ENCODE measurements at places on chromosomes 1 and 21. TPM values are rescaled to one million over a fixed set of nuclear protein-coding genes. Genes with fewer than 3 reads are reported as not detected.

The GNAT2 gene
- 0.08 TPM for polyA plus RNA-seq

DNA sequence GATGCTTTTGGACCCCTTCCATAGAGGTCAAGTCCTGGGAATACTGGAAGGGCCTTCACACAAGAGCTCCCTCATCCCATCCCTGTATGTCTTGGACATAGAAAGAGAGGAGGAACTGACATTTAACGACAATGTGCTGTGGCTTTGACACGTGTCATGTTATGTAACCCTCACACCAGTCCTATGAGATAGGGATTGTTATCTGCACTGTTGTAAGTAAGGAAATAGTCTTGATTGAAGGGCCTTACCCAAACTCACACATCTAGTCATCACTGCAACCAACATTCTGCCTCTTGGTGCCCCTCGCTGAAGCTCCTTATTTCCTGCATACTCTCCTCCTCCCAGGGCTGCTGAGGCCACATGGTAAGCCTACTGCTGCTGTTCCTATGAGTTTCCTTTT is 63.7 kb upstream of the ANGPTL1 start:
- DNase-seq: no peak
- no peaks in the 10 kb centered on the region for H3K4me1 ChIP-seq
- H3K36me3 ChIP-seq: no peaks in the 10 kb centered on the region
- no peaks in the 10 kb centered on the region for H3K27me3 ChIP-seq
- H3K4me3 ChIP-seq: no peak overlapping the region
- H3K27ac ChIP-seq: no peak overlapping the region

DNA sequence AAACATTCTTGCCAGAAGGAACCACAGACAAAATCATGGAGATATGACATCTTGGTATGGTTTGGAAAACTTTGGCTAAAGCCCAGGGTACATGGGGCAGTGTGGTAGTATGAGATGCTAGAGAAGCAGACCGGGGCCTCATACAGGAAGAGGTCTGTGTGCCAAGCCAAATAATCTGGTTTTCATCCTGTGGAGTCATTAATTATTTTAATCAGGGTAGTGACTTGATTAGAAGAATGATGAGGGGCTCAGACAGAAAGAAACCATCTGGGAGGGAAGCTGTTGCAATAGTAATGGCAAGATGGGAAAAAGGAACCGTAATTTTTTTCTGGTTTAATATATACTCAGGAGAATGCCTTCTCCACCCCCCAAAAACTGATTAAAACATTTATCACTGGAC is 318.0 kb downstream of the BRINP2 start:
- DNase-seq: no peak
- H3K4me1 ChIP-seq: no peaks in the 10 kb centered on the region
- no peaks in the 10 kb centered on the region for H3K36me3 ChIP-seq
- H3K27me3 ChIP-seq: no peaks in the 10 kb centered on the region

The FAM78B gene
- polyA plus RNA-seq: 0.10 TPM

DNA sequence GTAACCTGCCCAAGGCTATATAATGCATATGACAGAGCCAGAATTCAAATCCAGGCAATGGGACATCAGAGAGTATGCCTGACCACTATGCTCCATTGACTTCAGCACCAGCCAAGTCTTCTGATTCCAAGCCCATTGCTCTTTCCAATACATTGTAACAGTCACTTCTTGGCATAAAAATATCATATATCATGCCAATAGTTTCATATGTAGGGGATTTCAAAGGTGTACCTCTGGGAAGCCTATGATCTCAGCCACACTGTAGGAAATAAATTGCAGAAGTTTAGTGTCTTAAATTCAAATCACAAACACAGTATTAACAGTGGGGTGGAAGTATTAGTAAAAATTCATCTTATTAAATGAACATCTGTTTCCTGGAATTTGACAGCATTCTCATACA is 30.0 kb upstream of the ROR1 start:
- H3K4me3 ChIP-seq: no peak overlapping the region
- H3K27ac ChIP-seq: no peak overlapping the region
- H3K4me1 ChIP-seq: peaks cover 25% of the 10 kb centered on the region

The SH2D5 gene
- polyA plus RNA-seq: 0.23 TPM

- H3K27ac ChIP-seq: no peak overlapping the region
- H3K4me3 ChIP-seq: no peak overlapping the region
- H3K27me3 ChIP-seq: no peaks in the 10 kb centered on the region
- peaks cover 2% of the 10 kb centered on the region for H3K36me3 ChIP-seq
- H3K4me1 ChIP-seq: peaks cover 20% of the 10 kb centered on the region
- no peak for DNase-seq
Observed at GRCh38 chr1:89847191-89847729, 26.4 kb downstream of the LRRC8D start.

- no peaks in the 10 kb centered on the region for H3K27me3 ChIP-seq
- no peak overlapping the region for H3K27ac ChIP-seq
- DNase-seq: no peak
Observed at GRCh38 chr21:42586406-42586805, 67.0 kb upstream of the PDE9A start.

DNA sequence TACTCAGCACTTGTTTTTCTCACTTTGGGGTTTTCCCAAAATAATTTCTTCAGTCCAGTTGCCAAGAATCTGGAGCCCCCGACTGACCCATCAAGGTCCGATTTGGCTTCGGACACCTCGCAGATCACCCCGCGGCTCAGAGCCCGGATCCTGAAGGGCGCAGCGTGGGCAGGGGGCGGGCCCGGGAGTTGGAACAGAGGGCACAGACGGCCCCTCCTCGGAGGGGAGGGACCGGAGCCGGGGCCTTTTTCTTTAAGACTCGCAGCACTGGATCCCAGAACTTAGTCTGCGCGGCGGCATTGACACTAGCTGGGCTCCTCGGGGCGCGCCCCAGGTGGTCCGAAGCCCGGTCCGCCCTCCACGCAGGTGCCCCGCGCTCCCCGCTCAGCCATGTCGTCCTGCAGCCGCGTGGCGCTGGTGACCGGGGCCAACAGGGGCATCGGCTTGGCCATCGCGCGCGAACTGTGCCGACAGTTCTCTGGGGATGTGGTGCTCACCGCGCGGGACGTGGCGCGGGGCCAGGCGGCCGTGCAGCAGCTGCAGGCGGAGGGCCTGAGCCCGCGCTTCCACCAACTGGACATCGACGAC is at the start of gene CBR3:
TSS of gene CBR3 (plus strand) at position 277 of the 588 bp plus-strand sequence. CDS start at position 391, 114 bp downstream.
- peaks cover 14% of the 10 kb centered on the region for H3K4me1 ChIP-seq
- DNase-seq: peak; percentile 66
- peak within 1 kb of the TSS; percentile 27 for H3K27ac ChIP-seq
- peak within 1 kb of the TSS; percentile 87 for H3K4me3 ChIP-seq
- H3K27me3 ChIP-seq: no peaks in the 10 kb centered on the region

DNA sequence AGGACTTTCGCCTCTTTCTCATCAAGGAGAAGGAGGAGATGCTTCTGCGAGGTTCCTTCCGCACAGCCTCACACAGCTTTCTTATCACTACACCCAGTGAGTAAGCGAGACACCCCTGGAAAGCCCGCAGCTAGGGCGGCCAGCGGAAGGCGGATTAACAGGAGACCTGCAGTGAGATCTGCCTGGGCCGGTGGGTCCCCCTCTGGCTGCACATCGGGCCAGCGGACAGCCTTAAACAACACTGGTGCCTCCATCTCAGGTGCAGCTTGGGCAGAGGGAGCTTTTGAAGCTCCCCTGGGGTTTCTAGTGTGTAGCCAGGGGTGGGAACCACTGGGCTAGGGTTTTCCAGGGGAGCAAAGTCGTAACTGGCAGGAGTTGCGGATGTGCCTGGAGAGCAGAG is 17.5 kb upstream of the MTARC1 start:
- no peaks in the 10 kb centered on the region for H3K27me3 ChIP-seq
- DNase-seq: no peak
- H3K4me1 ChIP-seq: no peaks in the 10 kb centered on the region
- H3K36me3 ChIP-seq: peaks cover 3% of the 10 kb centered on the region
- no peak overlapping the region for H3K4me3 ChIP-seq
- H3K27ac ChIP-seq: no peak overlapping the region

- H3K27ac ChIP-seq: no peak overlapping the region
- H3K27me3 ChIP-seq: no peaks in the 10 kb centered on the region
- H3K4me1 ChIP-seq: no peaks in the 10 kb centered on the region
- no peak for DNase-seq
- H3K36me3 ChIP-seq: no peaks in the 10 kb centered on the region
Observed at GRCh38 chr1:52668711-52669110, 29.4 kb downstream of the COA7 start.

GRCh38 chr1:19448491-19449439 is 36.6 kb downstream of the CAPZB start:
- no peak overlapping the region for H3K4me3 ChIP-seq
- H3K36me3 ChIP-seq: no peaks in the 10 kb centered on the region
- H3K4me1 ChIP-seq: peaks cover 44% of the 10 kb centered on the region
- DNase-seq: peak; percentile 66
- H3K27me3 ChIP-seq: no peaks in the 10 kb centered on the region
